ENCODE measurements at places on chromosomes 12 and 14.
A peak's percentile ranks its signal among the peaks of the same experiment; 100 is the strongest.

GRCh38 chr12:106634206-106634605 is 51.4 kb downstream of the RFX4 start:
- DNase-seq: no peak

DNA sequence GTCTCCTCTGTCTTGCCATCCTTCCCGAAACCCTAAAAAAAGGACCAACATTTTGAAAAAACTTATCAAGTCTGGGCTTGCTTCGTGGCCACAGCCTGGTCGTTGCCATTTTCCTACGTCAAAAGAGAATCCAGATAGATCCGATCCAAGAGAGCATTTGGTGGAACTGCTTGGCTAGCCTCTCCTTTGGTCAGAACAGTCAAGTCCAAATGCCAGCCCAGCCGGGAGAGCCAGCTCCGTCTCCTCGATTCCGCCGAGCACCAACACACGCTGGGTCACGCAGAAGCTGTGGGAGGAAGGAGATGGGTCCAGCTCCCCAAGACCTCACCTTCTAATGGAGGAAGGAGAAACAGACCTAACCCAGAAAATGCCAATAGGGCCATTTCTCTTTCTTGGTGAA is 9.3 kb upstream of the PRIMA1 start:
- no peak for DNase-seq

- DNase-seq: no peak
Observed at GRCh38 chr14:102867826-102868580, 54.5 kb upstream of the AMN start.

DNA sequence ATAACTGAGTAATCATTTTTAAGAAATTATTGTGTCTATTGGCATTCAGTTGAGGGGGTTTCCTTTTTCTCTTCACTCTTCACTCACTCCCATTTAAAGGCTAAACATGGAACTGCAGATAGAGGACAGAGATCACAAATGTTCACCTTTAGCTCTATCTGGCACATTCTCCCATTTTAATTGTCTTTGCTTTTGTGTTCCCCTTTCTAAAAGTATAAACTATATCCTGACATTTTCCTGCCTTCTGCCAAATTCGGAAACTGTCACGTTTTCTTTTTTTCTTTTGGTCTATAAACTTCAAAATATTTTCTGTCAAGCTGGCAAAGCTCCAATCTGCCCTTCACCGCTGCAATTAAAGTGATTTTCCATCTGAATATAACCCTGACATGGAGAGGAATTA is 219.8 kb upstream of the CDKN3 start:
- DNase-seq: no peak

DNA sequence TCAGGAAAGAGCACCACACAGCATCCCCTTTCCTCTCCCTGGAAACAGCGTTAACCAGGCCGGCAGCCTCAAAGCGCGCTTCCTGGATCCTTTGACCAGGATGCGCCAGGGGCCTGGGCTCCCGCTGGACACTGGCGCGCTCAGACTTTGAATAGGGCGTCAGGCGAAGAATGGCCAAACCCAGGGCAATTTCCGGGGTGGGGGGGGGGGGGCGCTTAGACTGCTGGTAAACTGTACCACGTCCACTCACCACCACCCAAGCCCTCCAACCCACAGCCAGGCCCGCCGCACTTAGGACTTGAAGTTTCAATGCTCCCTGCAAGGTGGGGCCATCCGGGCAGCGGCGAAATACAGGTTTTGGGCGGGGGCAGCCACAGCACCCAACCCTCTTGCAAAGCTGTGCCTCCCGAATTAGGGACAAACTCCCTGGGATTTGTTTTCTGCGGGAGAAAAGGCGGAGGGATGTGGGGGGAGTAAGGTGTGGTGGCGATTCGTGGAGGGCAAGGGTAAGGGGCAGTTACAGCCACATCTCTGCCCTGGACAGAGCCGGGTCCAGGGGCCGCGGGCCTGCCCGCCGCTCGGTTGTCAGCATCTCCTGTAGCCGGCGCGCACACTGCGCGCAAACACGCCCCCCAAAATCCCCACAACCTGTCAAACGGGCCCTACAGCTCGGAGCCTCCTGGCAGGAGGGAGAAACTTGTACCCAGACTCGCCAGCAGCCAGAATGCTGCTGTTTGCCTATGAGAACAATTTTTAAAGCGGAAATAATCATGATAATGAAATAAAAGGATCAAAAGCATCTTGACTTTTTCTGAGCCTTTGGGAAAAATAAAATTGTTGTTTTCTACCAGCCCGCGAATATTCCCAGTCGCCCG is 958 bp downstream of the RTN1 start:
- DNase-seq: no peak

- no peak for DNase-seq
Observed at GRCh38 chr12:124273630-124274029, 21.3 kb upstream of the RFLNA start.

DNA sequence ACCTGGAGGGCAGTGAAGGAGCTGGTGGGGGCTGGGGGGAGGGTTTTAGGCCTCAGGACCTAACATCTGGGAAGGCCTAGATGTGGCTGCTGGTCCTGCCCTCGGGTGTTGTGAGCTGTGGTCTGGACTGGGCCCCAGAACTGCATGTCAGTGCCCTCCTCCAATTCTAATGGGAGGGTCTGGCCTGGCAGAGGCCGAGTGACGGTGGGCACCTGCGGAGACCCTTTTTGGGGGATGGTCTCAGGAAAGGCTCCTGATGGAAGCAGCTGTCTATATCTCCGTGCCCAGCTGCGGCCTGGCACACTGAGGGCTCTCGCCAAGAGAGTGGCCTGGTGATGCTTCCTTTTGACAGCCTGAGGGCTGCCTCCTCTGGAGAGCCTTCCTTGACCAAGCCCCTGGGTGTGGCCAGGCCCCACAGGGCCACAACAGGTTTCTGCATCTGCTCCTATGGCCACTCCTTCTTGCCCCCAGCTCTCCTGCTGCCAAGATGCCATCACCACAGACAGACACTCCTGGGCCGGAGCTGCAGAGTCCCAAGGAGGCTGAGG is 5.3 kb downstream of the EXOC3L4 start:
- DNase-seq: no peak

DNA sequence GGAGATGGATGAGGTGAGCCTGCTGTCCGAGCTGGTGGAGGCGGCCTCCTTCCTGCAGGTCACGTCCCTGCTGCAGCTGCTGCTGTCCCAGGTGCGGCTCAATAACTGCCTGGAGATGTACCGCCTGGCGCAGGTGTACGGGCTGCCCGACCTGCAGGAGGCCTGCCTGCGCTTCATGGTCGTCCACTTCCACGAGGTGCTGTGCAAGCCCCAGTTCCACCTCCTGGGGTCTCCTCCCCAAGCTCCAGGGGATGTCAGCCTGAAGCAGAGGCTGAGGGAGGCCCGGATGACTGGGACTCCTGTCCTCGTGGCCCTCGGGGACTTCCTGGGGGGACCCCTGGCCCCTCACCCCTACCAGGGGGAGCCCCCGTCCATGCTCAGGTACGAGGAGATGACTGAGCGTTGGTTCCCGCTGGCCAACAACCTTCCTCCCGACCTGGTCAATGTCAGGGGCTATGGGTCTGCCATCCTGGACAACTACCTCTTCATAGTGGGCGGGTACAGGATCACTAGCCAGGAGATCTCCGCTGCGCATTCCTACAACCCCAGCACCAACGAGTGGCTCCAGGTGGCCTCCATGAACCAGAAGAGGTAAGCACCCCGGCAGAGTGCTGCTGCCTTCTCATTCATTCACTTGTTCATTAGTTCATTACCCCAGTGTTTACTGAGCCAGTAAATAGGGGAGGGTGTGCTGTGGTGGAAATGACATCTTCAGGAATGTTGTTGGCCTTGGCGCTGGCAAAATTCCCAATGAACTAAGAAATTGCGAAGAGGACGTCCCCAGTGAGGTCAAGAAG is 774 bp upstream of the MANSC4 start:
- DNase-seq: no peak

DNA sequence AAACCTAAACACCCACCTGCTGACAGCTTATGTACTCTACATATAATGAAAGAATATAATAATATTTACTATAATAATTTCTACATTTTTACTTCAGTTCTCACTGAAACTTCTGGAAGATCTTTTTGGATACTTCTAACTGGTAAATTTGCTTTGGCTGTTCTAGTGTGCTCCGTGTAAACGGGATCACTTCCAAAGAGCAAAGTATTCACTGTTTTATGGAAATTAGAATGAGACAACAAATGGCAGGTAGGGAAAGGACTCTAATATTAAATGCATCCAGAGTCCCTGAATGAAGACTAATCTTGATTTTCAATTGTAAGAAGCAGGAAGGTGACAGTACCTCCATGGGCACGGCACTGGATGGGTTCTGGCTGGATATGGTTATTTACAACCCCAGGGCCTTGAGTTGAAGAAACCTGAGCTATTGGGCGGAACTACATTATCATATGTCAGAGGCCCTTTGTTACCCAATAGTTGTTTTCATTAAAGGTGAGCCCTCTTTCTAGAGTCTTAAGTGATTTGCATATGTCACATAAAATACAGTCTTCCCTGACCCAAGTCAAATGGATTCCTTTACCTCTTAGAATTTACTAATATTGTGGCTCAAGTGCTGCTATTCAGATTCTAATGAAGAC is 10.7 kb downstream of the ERP29 start:
- no peak for DNase-seq

GRCh38 chr12:53096089-53096741 is 1.3 kb upstream of the IGFBP6 start:
- DNase-seq: peak; percentile 74

- no peak for DNase-seq
Observed at GRCh38 chr12:25718081-25718731, 165.1 kb upstream of the LMNTD1 start.

- DNase-seq: no peak
Observed at GRCh38 chr12:117901631-117902030, 67.2 kb downstream of the KSR2 start.

DNA sequence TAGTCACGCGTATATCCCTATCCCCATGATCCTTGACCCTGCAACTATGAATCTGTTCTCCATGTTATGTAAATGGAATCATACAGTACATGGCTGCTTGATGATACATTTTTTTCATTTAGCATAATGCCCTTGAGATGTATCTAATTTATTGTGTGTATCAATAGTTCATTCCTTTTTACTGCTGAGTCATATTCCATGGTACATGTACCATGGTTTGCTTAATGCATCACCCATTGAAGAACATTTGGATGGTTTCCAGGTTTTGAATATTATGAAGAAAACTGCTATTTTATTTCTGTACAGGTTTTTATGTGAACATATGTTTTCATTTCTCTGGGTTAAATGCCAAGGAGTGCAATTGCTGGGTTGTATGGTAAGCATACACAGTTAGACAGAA is 4.0 kb upstream of the RNASE10 start:
- DNase-seq: no peak

DNA sequence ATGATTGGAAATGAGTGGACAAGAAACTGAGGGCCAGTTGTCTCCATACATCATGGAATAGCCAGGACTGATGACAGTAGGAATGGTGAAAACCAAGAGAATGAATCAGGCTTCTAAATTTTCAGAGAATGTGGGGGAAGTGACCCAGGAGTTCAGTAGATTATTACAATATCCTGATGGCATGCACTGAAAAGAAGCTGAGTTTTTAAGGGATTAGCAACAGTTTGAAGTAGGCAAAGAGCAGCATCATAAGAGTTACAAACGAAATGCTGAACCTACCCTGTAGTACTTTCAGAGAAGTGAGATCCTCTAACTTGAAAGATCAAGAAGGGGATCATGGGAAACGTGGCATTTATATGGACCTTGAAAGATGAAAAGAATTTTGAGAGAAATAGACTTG is 13.2 kb downstream of the SLC2A14 start:
- DNase-seq: peak; percentile 21

DNA sequence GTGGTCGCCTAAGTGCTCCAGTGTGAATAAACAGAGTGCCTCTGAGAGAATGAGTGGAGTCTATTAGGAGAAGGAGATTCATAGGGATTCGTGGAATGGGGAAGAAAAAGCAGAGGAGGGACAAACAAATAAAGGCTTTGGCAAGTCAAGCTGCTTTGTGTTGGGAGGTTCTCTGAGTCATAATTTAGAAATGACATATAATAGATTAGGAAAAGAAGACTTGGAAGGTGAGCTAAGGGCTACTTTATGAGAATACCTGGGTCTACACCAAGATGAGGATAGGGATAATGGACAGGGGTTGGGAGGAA is 6.4 kb upstream of the NTN4 start:
- DNase-seq: no peak

- DNase-seq: no peak
Observed at GRCh38 chr12:116797885-116798284, 59.8 kb downstream of the RNFT2 start.

GRCh38 chr14:57254884-57255283 is 13.8 kb downstream of the EXOC5 start:
- DNase-seq: no peak
